ENCODE measurements at places on chromosomes 12 and 14. TPM values are rescaled to one million over a fixed set of nuclear protein-coding genes. Genes with fewer than 3 reads are reported as not detected.
A peak's percentile ranks its signal among the peaks of the same experiment; 100 is the strongest.

DNA sequence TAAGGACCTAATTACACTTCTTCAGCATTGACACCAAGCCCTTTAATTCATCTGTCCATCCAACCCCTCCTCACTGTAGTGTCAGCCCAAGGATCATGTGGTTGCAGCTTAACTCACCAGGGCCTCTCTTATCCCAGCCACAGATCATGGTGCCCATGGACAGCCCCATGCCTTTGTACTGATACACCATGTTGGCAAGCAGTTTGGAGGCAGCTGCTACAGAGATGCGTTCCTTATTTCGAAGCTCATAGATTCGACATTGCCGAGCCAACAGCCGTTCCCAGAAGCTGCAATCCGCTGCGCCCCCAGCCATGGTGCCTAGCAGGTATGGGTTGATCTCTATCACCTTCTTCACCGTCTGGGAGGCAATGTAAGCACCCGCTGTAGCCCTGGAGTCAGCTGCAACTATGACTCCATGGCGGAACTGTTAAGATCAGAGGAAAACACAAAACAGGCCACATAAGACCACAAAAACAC lies 1.4 kb downstream of the PSMB5 start:
- ATAC-seq = no peak

GRCh38 chr14:87745507-87746118 lies 247.4 kb downstream of the GALC start:
- no peak for ATAC-seq

DNA sequence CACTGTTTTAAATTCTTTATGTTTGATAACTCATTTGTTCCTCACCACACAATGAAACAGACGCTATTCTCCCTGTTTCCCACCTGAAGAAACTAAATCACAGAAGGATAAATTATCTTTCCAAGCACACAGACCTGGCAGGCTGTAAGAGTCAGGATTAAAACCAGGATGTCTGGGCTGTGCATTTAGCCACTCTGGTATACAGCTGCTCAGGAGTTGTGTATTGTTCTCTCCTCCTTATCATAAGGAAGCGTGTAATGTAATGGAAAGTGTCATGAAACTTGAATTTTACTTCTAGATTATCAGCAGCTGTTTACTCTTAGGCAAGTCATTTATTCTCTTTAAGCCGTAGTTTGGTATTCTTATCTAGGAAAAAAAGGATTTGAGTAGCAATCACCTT lies 154.8 kb upstream of the LRIG3 start:
- ATAC-seq = no peak

DNA sequence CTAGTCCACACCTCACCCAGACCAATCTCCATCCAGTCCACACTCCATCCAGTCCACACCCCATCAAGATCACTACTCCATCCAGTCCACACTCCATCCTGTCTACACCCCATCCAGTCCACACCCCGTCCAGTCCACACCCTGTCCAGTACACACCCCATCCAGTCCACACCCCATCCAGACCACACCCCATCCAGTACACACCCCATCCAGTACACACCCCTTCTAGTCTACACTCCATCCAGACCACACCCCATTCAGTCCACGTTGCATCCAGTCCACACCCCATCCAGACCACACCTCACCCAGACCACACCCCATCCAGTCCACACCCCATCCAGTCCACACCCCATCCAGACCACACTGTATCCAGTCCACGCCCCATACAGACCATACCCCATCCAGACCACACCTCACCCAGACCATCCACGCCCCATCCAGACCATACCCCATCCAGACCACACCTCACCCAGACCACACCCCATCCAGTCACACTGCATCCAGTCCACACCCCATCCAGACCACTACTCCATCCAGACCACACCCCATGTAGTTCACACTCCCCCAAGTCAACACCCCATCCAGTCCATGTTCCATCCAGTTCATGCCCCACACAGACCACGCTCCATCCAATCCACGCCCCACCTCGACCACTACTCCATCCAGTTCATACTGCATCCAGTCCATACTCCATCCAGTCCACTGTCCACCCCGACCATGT lies 116.6 kb upstream of the RTL1 start:
- ATAC-seq = peak; percentile 26

GRCh38 chr12:93751864-93752610 lies 74.9 kb downstream of the CRADD start:
- peak; percentile 91 for ATAC-seq

DNA sequence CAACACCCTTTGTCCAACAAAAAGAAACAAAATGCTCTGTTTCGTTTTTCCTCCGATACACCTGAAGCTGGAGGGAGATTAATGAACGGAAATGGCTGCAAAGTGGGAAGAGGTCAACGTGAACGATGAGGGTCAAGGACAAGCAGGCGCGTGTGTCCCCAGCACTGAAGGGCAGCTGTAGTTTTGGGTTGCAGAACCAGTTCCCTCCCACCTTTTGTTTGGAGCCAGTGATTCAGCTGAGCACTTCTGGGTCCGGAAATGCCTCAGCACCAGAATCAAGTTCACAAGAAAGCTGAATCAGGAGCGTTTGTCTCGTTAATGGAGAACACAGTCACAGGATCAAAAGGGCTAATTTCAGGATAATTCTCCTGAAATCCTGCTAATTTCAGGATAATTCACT lies 51.1 kb upstream of the PWP1 start:
- no peak for ATAC-seq

GRCh38 chr12:105315130-105315529 lies 15.4 kb upstream of the C12orf75 start:
- peak; percentile 80 for ATAC-seq

DNA sequence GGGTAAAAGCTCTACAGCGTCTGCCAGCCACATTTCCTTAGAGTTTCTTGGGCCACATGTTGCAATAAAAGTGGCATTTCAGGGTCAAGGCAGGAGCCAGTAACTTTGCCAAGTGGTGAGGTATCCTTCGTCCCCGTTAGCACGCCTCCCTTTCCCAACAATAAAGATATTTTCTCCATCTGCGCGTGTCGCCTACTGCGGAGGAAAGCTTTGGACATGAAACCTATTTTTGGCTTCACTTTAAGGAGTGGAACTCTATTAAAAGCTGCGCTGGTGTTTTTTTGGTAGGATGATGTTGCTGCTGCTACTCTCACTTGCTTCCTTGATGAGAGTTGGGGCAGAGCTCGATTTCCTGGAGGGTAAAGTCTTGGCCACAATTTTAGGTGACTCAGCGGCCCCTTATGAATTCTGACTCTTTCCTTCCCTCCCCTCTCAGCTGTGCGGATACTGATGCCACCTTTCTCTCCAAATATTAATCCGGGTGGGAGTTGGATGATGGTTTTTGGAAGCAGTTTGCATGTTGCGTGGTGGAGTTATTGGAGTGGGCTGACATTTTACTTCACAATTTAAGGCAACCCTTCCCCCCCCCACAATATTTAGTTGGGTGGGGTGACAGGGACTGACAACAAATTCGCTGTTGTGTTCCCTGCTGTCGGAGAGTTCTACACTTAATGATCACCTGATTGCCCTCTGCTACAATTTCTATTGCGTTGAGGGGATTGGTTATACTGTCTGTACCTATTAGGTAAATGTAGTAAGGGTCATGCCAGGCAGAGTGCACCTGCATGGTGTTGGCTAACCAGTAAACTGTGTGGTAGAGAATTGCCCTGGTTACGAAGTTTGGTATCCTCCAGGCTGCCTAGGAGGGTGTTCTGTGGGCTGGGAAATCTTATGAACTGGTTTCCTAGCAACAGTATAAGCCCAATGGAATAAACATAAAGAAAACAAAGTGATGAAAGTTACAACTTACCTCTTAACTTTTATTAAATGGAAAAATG lies 1.1 kb downstream of the CCDC91 start:
- peak; percentile 47 for ATAC-seq

DNA sequence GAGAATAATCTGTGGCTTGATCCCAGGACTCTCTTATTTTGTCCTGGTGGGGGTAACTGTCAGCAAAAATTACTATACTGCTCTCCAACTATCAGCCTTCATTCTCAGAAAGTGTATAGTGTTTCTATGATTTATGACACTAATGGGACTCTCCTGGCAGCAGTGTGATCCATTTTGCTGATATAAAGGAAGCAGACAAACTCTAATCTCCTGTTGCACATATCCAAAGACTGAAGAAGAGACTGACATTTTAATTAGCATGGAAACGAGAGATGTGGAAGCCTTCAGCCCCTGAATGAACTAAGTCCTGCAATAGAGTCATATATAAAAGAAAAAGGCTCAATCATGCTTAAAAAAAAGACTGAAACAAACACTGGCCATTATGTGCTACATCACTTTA lies 127.8 kb upstream of the SSTR1 start:
- ATAC-seq = no peak

DNA sequence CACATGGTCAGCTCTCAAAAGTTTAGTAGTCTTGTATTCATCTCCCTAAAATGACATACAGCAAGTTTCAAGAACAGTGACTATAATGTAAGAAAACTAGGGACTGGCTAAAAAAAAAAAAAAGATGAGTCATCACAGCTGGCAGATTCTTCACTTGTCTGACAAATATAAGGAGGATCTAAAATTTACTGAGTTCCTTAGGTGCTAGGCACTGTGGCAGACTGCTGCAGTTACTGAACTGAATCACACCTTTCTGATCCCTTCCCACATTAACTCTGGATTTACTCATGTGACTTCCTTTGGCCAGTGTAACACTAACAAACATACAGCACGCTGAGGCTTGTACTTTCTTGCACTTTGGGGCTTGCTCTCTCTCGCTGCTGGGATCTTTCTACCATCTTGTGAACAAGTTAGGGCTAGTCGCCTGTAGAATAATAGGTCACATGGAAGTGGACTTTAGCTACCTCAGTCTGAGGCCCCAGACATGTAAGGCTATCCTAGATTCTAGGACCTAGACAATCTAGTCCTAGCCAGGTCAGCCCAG lies 32.1 kb downstream of the BAZ1A start:
- ATAC-seq = peak; percentile 100

DNA sequence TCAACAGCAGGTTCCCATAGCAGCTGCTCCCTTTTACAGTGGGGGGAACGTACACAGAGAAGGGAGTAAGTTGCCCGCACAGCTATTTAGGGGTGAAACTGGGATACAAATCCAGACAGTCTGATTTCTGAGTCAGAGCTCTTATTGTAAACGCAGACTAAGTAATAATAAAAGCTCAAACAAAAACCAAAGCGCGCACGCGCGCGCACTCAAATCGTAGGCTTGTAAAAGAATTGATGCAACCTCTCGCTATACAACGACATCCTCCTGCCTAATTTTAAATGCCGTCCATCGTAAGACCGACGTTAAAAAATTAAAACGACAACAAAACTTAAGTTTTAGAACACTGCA lies 747 bp upstream of the DACT1 start:
- ATAC-seq = peak; percentile 12

DNA sequence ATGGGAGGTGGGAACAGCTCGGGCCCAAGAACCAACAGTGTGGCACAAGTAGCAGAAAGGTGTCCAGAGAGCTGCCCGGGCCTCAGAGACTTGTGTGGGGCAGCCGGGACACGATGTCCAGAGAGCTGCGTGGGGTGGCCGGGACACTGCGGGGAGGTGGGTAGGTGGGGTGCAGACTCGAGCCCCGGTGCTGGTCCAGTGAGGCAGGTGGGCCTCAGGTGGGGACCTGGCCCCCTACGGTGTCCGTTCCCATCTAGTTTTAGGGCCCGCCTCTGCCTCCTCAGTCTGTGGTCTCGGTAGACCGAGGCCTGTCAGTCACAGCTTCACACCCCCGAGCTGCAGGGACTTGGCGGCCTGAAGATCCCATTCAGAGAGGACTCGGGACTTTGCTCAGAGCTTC lies 6.3 kb upstream of the FBRSL1 start:
- ATAC-seq = no peak

- ATAC-seq = no peak
Measured at GRCh38 chr12:92133171-92133570, 12.5 kb downstream of the BTG1 start.

- ATAC-seq = no peak
Measured at GRCh38 chr12:16920451-16920850, 314.5 kb upstream of the LMO3 start.

DNA sequence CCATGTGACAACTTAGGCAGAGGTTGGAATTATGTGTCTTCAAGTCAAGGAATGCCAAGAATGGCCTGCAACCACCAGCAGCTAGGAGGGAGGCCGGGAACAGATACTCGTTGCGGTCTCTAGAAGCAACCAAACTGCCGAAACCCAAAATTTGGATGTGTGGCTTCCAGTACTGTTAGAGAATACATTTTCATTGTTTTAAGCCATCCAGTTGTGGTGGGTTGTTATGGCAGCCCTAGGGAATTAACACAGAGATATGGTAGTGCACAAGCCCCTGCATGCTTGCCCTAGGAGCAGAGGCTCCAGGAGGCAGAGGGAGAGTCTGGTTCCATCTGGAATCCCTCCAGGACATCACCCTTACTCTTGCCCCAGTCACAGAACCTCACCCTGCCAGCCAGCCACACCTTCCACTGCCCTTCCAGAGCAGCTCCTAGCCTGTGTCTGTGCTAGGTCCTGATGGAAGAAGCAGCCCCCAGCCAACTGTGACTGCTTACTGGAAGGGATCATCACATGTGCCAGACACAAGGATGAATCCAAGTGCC lies 19.5 kb downstream of the PITPNM2 start:
- peak; percentile 72 for ATAC-seq

GRCh38 chr12:83841620-83842019 lies 1071.0 kb downstream of the SLC6A15 start:
- no peak for ATAC-seq

DNA sequence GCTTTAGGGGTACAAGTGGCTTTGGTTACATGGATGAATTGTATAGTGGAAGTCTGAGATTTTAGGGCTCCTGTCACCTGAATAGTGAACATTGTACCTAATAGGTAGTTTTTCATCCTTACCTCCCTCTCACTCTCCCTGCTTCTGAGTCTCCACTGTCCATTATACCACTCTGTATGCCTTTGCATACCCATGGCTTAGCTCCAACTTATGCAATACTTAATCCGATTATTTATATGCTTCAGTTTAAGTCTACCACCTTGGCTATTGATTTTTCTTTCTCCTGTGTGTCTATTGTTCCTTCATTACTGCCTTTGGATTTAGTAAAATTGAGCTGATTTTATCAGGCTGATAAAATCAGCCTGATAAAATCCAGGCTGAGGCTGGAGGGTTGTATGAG lies 30.5 kb upstream of the C12orf71 start:
- no peak for ATAC-seq

RPGRIP1 gene
- total RNA-seq = not detected

CD4 gene
- 2.2 TPM for total RNA-seq

IFI27 gene
- total RNA-seq = 70.2 TPM

SVOP gene
- not detected for total RNA-seq

AKAP5 gene
- 0.16 TPM for total RNA-seq

OVCH1 gene
- total RNA-seq = not detected

EXOC5 gene
- 43.6 TPM for total RNA-seq

UNC79 gene
- 0.04 TPM for total RNA-seq
